ENCODE measurements at places on chromosomes 2 and 18. TPM values are rescaled to one million over a fixed set of nuclear protein-coding genes. Genes with fewer than 3 reads are reported as not detected.

GRCh38 chr2:38095996-38096861, 20.3 kb upstream of the CYP1B1 start:
- peak; percentile 89 for DNase-seq

The RAD51AP2 gene
- 0.02 TPM for total RNA-seq

DNA sequence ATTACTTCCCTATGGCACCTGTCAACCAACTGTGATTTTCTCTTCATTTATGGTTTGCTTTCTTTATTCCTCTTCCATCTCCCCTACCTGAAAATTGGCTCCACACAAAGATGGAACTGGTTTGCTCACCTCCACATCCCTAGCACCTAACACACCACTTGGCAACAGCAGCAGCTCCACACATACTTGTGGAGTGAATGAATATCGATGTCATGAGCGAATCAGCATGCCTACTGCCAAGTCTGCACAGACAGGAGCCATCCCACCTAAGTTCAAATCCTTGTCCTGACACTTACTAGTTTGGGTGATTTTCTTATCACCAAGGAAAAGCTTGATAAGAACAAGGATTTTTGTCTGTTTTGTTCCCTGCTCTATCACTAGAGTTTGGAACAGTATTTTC, 191.4 kb upstream of the TMEM200C start:
- no peak for DNase-seq

The PFN4 gene
- 0.72 TPM for total RNA-seq

- no peak for DNase-seq
These were observed 179.4 kb downstream of the SP3 start for GRCh38 chr2:173785813-173786212.

DNA sequence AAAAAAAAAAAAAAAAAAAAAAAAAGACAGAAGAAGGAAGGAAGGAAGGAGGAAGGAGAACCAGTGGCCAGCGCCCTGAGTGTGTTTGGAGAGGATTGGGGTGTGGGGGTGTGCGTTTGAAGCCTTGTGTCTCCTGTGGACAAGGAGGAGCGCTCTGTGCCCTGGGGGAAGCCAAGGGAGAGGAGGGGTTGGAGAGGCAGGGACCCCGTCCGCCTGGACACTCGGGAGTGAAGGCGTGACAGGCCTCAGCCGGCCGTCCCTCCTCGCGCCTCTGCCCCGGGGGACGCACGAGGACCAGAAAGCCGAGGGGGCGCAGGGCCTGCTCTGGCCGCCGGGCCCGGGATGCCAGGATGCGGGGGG, 44.9 kb downstream of the SERTAD2 start:
- DNase-seq = no peak
